ENCODE measurements at places on chromosomes 12 and 14.
A peak's percentile ranks its signal among the peaks of the same experiment; 100 is the strongest.

GRCh38 chr12:25677232-25677937, 124.3 kb upstream of the LMNTD1 start:
- no peak for DNase-seq

- DNase-seq: no peak
Observed at GRCh38 chr14:106222731-106223130, 696.3 kb downstream of the TMEM121 start.

- DNase-seq: no peak
Observed at GRCh38 chr12:129520739-129521138, 383.1 kb downstream of the TMEM132D start.

GRCh38 chr14:100063314-100063941, 1.8 kb upstream of the EVL start:
- no peak for DNase-seq

- no peak for DNase-seq
Observed at GRCh38 chr14:29799464-29800095, 128.1 kb downstream of the PRKD1 start.

DNA sequence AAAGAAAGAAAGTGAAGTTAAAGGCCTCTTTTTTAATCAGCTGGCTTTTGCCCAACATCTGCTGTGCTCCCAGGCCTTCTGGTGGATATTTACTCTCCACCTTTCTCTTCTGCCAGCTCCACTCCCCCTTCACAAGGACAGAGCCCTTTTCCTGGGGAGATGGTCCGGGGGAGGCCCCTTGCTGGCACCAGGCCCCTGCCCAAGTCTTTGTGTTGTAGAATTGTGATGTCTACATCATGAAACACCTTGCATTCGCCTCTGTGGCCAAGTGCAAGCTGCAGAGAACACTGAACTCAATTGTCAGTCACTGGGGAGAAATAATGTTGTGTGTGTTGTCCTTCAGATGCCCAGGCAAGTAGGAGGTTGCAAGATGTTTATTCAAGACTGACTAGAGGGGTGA, 150.3 kb downstream of the DPF3 start:
- DNase-seq: no peak

- peak; percentile 58 for DNase-seq
Observed at GRCh38 chr12:9707864-9708808, 24.8 kb downstream of the CLECL1 start.

Measured in upper lobe of left lung (tissue), 6 donors.